ENCODE measurements at places on chromosomes 13 and 19. TPM values are rescaled to one million over a fixed set of nuclear protein-coding genes. Genes with fewer than 3 reads are reported as not detected.

GRCh38 chr19:47005873-47006272, 13.8 kb upstream of the NPAS1 start:
- no peak overlapping the region for H3K27ac ChIP-seq
- peaks cover 6% of the 10 kb centered on the region for H3K4me1 ChIP-seq
- H3K27me3 ChIP-seq: peaks cover 23% of the 10 kb centered on the region
- DNase-seq: no peak
- no peak overlapping the region for H3K4me3 ChIP-seq

- no peak for DNase-seq
- H3K27me3 ChIP-seq: peaks cover 97% of the 10 kb centered on the region
- H3K4me3 ChIP-seq: no peak overlapping the region
- no peaks in the 10 kb centered on the region for H3K36me3 ChIP-seq
- H3K4me1 ChIP-seq: no peaks in the 10 kb centered on the region
These were observed 2.8 kb downstream of the TNNT1 start for GRCh38 chr19:55146078-55146704.

DNA sequence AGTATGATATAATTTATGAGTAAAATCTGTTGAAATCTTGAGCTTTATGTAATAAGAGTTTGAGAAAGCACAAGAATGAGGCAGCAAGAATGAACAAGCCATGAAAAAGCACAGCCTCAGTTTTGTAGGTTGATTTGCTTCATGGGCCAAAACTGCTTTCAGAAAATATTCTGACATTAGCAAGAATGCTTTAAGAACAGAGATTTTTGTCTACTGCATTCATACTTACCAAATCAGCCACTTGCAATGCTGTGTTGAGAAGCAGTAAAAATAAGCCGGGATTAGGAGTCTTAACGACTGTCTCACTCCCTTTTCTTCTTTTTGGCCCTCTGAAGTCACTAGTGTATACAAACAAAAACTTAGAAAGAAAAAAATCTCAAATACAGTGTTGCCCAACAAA, 114.5 kb downstream of the POSTN start:
- H3K4me3 ChIP-seq: no peak overlapping the region
- no peaks in the 10 kb centered on the region for H3K36me3 ChIP-seq
- H3K4me1 ChIP-seq: no peaks in the 10 kb centered on the region
- H3K27ac ChIP-seq: no peak overlapping the region
- no peak for DNase-seq
- H3K27me3 ChIP-seq: no peaks in the 10 kb centered on the region

DNA sequence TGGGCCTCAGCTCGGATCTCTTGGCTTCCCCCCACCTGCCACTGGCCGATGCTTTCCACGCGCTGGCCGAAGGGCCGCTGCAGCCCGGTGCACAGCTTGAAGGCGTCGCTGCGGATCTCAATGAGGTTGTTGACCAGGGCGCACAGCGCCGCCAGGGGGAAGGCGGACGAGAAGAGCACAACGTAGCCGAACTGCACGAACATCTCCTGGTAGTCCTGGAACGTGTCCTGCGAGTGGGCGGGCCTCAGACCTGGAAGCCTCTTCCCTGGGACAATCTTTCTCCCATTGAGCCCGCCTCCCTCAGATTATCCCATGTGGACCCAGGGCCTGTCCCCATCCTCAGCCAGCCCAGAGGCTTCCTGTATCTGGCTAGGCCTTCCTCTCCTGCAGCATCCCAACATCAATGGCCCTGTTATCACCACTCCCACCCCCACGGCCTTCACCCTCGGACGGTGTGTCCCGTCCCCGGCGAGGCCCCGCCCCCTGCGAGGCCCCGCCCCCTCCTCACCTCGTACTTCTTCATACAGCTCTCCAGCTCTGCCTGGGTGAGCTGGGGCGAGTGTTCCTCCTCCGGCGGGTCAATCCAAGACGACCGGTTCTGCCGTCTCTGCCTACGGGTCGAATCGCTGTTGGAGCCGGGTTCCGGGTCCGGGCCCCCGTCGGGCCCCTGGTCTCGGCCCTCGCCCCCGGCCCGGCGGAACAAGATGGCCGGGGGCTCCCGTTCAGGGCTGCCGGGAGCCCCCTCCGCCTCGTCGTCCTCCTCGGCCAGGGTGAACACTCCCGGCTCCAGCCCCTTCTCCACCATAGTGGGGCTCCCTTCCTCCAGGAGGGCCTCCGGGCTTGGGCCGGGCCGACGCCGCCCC, 6.8 kb downstream of the ANO8 start:
- H3K27ac ChIP-seq: peak overlapping the region; percentile 76
- peak; percentile 89 for DNase-seq
- H3K4me3 ChIP-seq: peak overlapping the region; percentile 54

- DNase-seq: no peak
- no peak overlapping the region for H3K4me3 ChIP-seq
- H3K27ac ChIP-seq: no peak overlapping the region
- H3K27me3 ChIP-seq: no peaks in the 10 kb centered on the region
- no peaks in the 10 kb centered on the region for H3K4me1 ChIP-seq
- H3K36me3 ChIP-seq: peaks cover 14% of the 10 kb centered on the region
These were observed 16.1 kb downstream of the CARD8 start for GRCh38 chr19:48239582-48240141.

GRCh38 chr13:109403012-109403421, 383.4 kb downstream of the IRS2 start:
- H3K36me3 ChIP-seq: no peaks in the 10 kb centered on the region
- H3K4me1 ChIP-seq: no peaks in the 10 kb centered on the region
- no peak overlapping the region for H3K27ac ChIP-seq
- H3K27me3 ChIP-seq: no peaks in the 10 kb centered on the region
- no peak overlapping the region for H3K4me3 ChIP-seq

DNA sequence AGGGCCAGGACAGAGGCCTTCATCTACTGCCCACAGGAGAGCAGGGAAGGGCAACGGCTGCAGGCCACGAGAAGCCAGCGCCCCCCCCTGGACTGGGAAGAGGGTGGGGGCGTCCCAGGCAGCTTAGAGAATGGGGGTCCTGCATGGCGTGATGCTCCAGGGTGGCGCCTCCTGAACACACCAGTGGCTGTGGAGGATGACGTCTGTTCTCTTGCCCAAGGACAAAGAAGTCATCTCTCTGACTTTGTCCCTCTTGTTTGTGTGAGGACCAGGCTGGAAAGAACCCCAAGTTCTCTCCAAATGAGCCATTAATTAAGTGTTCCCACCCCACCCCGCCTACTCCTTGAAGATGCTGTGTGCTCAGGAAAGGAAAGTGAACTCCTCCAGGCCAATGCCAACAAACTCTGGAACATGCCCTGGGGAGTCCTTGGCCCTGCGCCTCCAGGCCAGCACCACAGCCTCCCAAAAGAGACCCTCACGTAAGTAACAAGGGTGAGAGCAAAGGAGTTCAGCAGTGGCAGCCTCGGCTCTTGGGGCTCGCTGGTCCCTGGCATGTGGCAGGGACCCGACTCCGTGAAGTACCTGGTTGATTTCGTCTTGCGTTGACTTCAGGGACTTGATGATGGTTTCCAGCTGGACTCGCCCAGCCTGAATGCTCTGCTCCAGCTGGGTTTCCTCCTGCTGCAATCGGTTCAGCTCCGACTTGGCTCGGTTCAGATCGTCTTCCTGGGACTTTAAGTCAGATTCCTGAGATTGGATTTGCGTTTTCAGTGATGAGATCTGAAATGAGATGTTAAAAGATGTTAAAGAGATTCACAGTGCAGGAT, 68.4 kb downstream of the EPS15L1 start:
- no peak overlapping the region for H3K4me3 ChIP-seq
- H3K36me3 ChIP-seq: peaks cover 62% of the 10 kb centered on the region
- no peaks in the 10 kb centered on the region for H3K4me1 ChIP-seq
- no peak for DNase-seq
- H3K27ac ChIP-seq: no peak overlapping the region

GRCh38 chr13:51747438-51748434, 56.2 kb downstream of the DHRS12 start:
- H3K27ac ChIP-seq: no peak overlapping the region
- H3K4me3 ChIP-seq: no peak overlapping the region
- no peak for DNase-seq
- H3K4me1 ChIP-seq: no peaks in the 10 kb centered on the region

Gene KLK5
- total RNA-seq: not detected

Gene SEMA6B
- total RNA-seq: 1.2 TPM

Gene SLAIN1
- 2.2 TPM for total RNA-seq

Gene PDE4A
- total RNA-seq: 15.3 TPM

Data from transverse colon (tissue), 4 donors.